ENCODE measurements at places on chromosomes 3 and 15.

DNA sequence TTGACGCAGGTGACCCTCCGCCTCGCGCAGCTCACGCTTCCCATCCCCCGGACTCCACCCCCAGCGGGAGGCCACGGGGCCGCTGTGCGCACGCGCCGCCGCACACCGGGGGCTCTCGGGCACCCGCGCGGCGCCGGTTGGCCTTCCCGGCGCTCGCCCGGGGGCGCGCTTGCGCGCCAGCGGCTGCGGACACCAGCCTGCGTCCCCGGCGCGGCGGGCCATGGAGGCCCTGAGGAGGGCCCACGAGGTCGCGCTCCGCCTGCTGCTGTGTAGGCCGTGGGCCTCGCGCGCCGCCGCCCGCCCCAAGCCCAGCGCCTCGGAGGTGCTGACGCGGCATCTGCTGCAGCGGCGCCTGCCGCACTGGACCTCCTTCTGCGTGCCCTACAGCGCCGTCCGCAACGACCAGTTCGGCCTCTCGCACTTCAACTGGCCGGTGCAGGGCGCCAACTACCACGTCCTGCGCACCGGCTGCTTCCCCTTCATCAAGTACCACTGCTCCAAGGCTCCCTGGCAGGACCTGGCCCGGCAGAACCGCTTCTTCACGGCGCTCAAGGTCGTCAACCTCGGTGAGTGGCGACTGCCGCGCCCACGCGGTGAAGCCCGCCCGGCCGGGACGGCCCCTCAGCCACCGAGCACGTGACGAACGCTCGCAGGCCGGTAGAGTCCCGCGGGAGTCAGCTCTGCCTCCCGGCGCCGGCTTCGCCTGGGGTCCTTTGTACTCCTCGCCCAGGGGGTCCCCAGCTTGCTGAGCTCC, at the start of gene C15orf61:
Gene C15orf61, plus strand, starts transcription at position 103 of the 754 bp plus-strand sequence. Its CDS starts 118 bp downstream, at position 221.
- peak; percentile 94 for DNase-seq
- peaks cover 12% of the 10 kb centered on the region for H3K4me1 ChIP-seq
- H3K27ac ChIP-seq: peak within 1 kb of the TSS; percentile 96
- H3K27me3 ChIP-seq: no peaks in the 10 kb centered on the region

DNA sequence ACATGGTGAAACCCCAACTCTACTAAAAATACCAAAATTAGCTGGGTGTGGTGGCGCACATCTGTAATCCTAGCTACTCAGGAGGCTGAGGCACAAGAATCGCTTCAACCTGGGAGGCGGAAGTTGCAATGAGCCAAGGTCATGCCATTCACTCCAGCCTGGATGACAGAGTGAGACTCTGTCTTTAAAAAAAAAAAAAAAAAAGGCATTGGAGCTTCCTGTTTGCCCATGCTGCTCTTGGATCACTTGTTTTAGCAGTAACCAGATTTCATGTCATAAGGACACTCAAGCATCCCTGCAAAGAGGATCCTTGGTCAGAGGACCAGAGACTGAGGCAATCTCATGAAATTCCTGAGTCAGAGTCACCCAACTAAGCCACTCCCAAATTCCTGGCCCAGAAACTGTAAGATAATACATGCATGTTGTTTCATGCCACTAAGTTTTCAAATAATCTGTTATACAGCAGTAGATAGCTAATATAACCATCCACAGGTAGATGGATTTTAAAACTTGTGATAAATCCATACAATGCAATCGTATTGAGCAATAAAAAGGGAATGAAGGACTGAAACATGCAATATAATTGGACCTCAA, 82.0 kb upstream of the XXYLT1 start:
- DNase-seq: peak; percentile 14
- no peak overlapping the region for H3K4me3 ChIP-seq
- H3K27ac ChIP-seq: peak overlapping the region; percentile 48
- H3K36me3 ChIP-seq: no peaks in the 10 kb centered on the region
- H3K4me1 ChIP-seq: no peaks in the 10 kb centered on the region

- H3K4me1 ChIP-seq: peaks cover 15% of the 10 kb centered on the region
- H3K4me3 ChIP-seq: peak overlapping the region; percentile 22
- DNase-seq: peak; percentile 89
- H3K27me3 ChIP-seq: peaks cover 51% of the 10 kb centered on the region
- H3K27ac ChIP-seq: peak overlapping the region; percentile 92
- no peaks in the 10 kb centered on the region for H3K36me3 ChIP-seq
Observed at GRCh38 chr15:41495736-41496599, 2.3 kb downstream of the ITPKA start.

DNA sequence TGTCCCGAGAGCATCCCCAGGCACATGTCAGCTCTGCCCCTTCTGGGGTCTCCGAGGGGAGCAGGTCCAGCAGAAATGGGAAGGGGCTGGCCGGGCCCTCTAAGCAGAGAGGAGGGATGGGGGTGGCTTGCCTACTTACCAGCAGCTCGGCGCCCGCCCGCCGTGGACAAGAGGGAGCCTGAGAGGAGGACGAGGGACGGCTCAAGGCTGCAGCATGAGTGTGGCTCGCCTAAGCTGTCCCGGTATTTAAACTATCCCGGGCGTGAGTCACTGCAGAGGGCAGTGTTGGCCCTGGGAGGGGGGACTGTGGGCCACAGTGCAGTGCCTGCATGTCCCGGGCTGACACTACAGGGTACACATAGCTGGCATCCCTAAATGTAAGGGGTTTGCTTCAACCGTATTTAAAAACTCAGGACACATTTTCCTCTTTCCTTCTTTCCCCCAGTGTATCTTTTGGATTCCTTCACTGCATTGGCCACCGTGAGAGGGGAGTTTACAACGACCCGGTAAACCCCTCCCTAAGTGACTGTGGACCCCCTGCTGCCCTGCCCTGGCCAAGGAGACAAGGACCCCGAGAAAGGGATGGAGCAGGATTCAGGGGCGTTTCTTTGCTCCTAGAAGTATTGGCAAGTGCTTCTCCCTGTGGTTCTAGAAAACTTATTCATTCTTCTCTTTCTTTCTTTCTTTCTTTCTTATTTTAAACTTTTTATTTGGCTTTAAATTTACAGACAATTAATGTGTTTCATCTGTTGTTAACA, at the start of gene LRRC15:
Gene LRRC15, minus strand, starts transcription at position 222 of the 758 bp plus-strand sequence. CDS start 8,700 bp downstream, outside the sequence.
- H3K36me3 ChIP-seq: no peaks in the 10 kb centered on the region
- H3K4me3 ChIP-seq: no peak within 1 kb of the TSS
- DNase-seq: peak; percentile 63
- H3K27ac ChIP-seq: no peak within 1 kb of the TSS
- peaks cover 16% of the 10 kb centered on the region for H3K4me1 ChIP-seq

DNA sequence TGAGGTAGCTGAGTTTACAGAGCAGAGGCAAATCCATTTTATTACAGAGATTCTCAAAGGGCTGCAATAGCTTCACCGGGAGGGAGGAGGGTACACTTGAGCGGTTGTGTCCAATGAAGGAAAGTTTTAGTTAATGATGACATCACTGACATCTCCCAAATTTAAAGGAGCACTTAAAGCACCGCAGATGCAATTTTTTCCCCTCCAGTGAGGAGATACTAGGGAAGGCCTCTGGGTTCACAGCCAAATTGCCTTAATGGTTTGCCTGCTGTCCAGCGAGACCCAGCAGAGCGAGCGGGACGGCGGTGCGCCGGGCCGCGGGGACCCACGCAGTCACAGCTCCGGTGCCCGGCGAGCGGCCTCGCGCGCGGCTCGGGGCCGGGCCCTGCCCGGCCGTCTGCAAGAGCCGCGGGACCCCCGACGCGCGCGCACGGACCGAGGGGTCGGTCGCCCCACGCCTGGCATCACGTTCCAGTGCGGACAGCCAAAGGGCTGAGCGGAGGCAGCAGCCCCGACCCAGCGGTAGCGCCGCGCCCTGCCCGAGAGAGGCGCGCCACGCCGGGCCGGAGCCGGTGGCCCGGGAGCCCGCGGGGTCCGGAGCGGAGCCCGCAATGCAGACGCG, 160.5 kb upstream of the CHRNA7 start:
- peak; percentile 26 for DNase-seq
- H3K27me3 ChIP-seq: peaks cover 8% of the 10 kb centered on the region
- no peaks in the 10 kb centered on the region for H3K36me3 ChIP-seq
- H3K4me1 ChIP-seq: no peaks in the 10 kb centered on the region
- no peak overlapping the region for H3K27ac ChIP-seq

GRCh38 chr3:123478314-123478713, 29.4 kb upstream of the ADCY5 start:
- H3K4me1 ChIP-seq: no peaks in the 10 kb centered on the region
- H3K27ac ChIP-seq: no peak overlapping the region
- no peaks in the 10 kb centered on the region for H3K36me3 ChIP-seq
- peaks cover 13% of the 10 kb centered on the region for H3K27me3 ChIP-seq
- no peak overlapping the region for H3K4me3 ChIP-seq

GRCh38 chr3:73284472-73284871, 223.0 kb downstream of the EBLN2 start:
- H3K27ac ChIP-seq: no peak overlapping the region
- H3K4me1 ChIP-seq: no peaks in the 10 kb centered on the region
- no peak overlapping the region for H3K4me3 ChIP-seq

- no peak overlapping the region for H3K27ac ChIP-seq
- no peaks in the 10 kb centered on the region for H3K27me3 ChIP-seq
- no peaks in the 10 kb centered on the region for H3K4me1 ChIP-seq
- no peaks in the 10 kb centered on the region for H3K36me3 ChIP-seq
- peak; percentile 9 for DNase-seq
- H3K4me3 ChIP-seq: no peak overlapping the region
Observed at GRCh38 chr3:99774467-99774866, 43.2 kb upstream of the CMSS1 start.

DNA sequence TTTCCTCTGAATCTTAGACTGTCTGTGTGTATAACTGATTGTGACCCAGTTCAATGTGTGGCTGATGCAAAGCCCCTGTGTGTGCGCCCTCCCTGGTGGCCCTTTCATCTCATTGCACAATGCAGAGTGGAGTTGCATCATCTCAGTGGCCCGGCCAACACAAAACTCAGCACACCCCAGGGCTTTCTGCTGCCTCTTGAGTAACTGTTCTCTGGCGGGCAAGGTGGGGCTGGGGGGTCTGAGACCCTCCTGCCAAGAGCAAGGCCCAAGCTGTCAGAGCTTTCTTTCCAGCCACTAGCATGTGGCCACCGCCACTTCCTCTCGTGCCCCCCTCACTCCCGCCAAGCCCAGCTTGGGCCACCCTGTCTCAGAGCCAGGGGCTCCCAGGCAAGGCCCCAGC, 80.7 kb upstream of the ALDH1L1 start:
- peaks cover 12% of the 10 kb centered on the region for H3K4me1 ChIP-seq
- no peak overlapping the region for H3K27ac ChIP-seq
- no peak overlapping the region for H3K4me3 ChIP-seq
- H3K36me3 ChIP-seq: no peaks in the 10 kb centered on the region

DNA sequence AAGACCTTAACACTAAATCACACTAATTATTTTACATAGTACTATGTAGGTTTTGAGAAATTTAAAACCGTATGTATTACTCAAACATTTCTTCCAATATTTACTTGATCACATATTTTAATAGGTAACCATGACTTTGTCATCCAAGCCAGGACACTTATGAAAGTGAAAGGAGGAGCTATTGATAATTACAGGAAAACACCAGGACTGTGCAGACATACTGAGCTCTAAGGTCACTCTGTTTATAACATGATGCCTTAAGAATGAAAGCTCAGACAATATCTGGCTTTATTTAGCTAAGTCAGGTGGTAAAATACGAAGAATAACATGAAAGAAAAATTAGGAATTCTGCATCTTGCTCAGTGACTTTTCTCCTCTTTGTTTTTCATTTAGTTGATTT, 216.0 kb upstream of the NANOGP8 start:
- no peak overlapping the region for H3K4me3 ChIP-seq
- no peak overlapping the region for H3K27ac ChIP-seq
- no peaks in the 10 kb centered on the region for H3K27me3 ChIP-seq
- no peak for DNase-seq
- no peaks in the 10 kb centered on the region for H3K4me1 ChIP-seq
- H3K36me3 ChIP-seq: no peaks in the 10 kb centered on the region

DNA sequence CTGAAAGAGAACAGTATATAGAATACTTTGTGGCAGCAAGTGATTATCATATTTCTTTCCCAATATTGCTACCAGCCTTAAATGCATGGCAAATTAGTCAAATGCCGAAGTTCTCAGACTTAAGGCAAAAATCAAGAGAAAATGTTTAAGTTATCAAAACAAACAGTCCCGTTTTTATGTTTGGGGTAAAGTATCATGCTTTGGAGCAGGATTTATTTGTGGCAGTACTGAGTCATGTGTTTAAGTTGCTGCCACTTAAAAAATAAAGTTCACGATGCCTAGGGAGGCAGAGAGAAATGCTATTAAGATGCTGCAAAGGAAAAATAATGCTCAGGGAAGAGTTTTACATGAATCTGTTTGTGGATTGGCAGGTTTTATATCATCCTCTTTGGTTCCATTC, 417.4 kb upstream of the MDFIC2 start:
- no peaks in the 10 kb centered on the region for H3K36me3 ChIP-seq
- no peaks in the 10 kb centered on the region for H3K27me3 ChIP-seq
- no peak for DNase-seq
- peaks cover 4% of the 10 kb centered on the region for H3K4me1 ChIP-seq

DNA sequence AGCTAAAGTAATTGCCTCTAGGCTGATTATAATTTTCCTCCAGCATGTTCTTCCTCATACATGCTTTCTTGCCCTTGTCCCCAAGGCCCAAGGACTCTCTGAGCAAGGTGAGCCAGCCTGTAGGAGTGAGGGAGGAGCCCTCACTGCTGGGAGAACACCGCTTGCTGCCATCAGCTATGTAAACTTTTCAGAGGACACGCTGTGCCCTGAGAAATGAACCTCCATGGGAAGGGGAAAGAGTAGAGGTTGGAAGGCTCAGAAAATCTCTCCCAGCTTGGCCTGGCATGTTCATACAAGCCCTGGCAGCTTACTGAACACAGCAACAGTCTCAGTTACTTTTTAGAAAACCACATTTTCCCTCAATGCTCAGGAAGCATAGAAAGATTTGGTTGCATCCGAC, 103.0 kb upstream of the SLC24A5 start:
- DNase-seq: no peak
- H3K36me3 ChIP-seq: no peaks in the 10 kb centered on the region
- no peaks in the 10 kb centered on the region for H3K4me1 ChIP-seq
- H3K27me3 ChIP-seq: no peaks in the 10 kb centered on the region

DNA sequence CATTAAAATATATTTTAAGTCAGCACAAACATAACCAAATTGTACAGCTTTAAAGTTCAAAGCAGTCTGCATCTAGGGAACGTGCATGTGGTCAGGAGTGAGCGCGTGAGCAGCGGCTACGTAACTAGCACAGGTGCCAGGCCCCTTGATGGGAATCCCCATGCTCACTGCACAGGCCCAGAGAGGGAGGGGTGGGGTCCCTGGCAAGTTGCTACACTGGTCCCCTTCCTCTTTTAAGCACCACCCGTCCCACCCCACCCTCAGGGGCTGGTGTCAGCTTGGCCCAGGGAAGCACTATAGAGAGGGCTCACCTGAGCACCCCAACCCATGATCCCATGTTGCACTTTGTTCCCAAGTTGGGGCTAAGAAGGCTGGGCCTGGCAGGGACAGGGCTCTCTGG, 835 bp upstream of the GMPPB start:
- peaks cover 15% of the 10 kb centered on the region for H3K4me1 ChIP-seq
- peak overlapping the region; percentile 98 for H3K27ac ChIP-seq
- H3K27me3 ChIP-seq: no peaks in the 10 kb centered on the region
- H3K36me3 ChIP-seq: no peaks in the 10 kb centered on the region
- peak overlapping the region; percentile 47 for H3K4me3 ChIP-seq
